ENCODE measurements at places on chromosomes 5 and 9.
A peak's percentile ranks its signal among the peaks of the same experiment; 100 is the strongest.

DNA sequence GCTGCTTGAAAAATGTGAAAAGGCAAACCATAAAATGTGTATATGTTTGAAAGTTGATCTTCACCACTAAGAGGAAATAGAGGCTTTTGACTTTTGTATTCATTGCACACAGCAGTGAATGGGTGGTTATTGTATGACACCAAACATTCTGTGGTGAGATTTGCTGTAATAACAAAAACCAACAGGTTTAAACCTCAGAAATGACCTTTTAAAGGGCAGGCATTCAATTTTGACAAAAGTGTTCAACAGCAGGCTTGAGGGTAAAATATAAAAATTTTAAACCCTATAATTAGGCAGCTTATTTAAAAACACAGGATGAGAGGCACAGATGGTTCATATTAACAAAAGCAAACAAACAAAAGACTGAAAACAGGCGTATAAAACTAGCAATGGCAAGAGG lies 128.1 kb upstream of the NUDT12 start:
- H3K27me3 ChIP-seq: no peaks in the 10 kb centered on the region
- no peak overlapping the region for H3K27ac ChIP-seq
- no peak overlapping the region for H3K4me3 ChIP-seq

DNA sequence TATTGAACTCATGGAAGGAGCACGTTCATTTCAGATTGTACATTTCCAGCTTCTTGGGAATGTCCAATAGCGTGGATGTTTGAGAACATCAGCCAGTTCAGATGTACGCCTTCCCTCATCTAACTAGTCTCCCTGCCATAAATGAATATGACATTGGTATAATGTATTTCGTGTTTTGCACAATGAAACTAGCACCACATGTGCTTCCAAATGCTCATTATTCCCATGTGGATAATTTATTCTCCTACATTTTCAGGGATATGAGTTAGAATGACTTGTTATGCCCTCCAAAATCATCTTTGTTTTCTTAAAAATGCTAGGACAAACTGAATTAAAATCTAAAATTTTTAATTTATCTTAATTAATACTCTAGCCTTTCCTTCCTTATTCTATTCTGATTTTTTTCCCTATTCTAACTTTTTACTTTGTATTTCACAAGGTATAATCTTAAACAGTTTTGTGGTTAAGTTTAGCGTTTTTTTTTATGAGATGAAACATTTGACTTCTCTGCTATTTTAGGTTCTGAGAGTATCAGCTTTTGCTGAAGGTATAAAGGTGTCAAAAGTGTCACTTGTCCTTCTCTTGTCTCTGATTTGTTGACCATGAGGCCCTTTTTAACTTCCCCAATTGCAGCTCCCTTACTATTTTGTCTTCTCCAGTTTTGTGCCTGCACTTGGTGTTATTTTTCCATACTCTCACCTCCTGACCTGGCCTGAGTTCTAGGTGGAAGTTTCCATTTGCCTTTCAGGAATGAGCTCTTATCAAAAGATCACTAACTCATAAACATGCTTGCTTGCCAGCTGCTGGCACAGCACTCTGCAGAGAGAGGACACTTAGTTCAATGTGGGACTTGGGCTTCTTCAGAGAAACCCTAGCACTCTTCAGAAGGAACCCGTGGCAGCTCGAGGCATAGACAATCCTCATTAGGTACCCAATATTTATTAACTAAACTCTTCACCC lies 106.8 kb downstream of the FRMD3 start:
- no peak for DNase-seq
- H3K27me3 ChIP-seq: no peaks in the 10 kb centered on the region

DNA sequence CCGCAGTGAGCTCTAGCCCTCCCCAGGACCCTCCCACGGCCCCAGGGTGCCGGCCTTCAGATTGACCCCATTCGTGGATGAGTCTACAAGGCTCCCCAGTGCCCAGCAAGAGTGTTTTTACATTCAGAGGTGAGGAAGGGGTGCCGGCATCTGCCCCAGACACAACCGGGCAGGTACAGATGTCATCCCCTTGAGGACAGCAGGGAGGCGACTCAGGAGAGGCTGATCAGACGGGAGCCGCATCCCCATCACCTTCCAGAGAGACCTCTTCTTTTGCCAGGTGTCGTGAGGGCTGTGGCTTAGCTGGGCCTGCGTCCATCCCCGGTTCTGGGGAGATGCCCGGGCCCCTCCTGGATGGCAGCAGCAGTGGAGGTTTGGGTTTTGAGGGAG lies 4.3 kb upstream of the LRRC14B start:
- no peak overlapping the region for H3K27ac ChIP-seq
- H3K36me3 ChIP-seq: no peaks in the 10 kb centered on the region
- DNase-seq: no peak
- peaks cover 6% of the 10 kb centered on the region for H3K4me1 ChIP-seq

GRCh38 chr5:10173716-10174115 lies 76.0 kb downstream of the ATPSCKMT start:
- no peak overlapping the region for H3K27ac ChIP-seq
- no peak overlapping the region for H3K4me3 ChIP-seq
- DNase-seq: no peak

GRCh38 chr9:83536332-83536731 lies 1.9 kb downstream of the FRMD3 start:
- peaks cover 49% of the 10 kb centered on the region for H3K27me3 ChIP-seq
- H3K4me3 ChIP-seq: no peak overlapping the region
- no peaks in the 10 kb centered on the region for H3K36me3 ChIP-seq
- H3K4me1 ChIP-seq: peaks cover 19% of the 10 kb centered on the region
- H3K27ac ChIP-seq: no peak overlapping the region

- no peak overlapping the region for H3K4me3 ChIP-seq
- no peaks in the 10 kb centered on the region for H3K36me3 ChIP-seq
- H3K27ac ChIP-seq: no peak overlapping the region
- peaks cover 4% of the 10 kb centered on the region for H3K4me1 ChIP-seq
- no peak for DNase-seq
Measured at GRCh38 chr5:178123094-178123965, 7.5 kb upstream of the RMND5B start.

GRCh38 chr9:137301081-137301947 lies 757 bp downstream of the NRARP start:
- H3K4me3 ChIP-seq: peak overlapping the region; percentile 89
- H3K27ac ChIP-seq: peak overlapping the region; percentile 92
- H3K36me3 ChIP-seq: peaks cover 14% of the 10 kb centered on the region

- DNase-seq: no peak
- no peak overlapping the region for H3K27ac ChIP-seq
- no peaks in the 10 kb centered on the region for H3K27me3 ChIP-seq
Measured at GRCh38 chr9:27073841-27074728, 34.9 kb upstream of the TEK start.

DNA sequence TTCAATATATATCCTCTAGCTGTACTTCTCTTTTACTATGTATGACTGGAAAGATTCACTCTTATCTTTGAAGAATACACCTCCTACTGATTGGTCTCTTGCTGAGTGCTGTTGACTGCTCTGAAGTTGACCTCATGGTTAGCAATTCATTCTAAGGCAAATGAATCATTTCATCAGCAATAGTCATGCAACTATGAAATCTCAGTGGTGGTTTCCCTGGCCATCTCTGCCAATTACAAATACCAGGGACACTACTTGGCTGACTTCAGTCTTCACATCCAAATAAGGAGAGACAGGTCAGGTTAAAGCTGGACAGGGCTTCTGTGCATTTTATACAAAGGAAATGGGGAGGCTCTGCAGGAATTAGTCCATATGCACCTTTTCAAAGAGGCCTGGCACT lies 333.5 kb upstream of the ACTBL2 start:
- DNase-seq: no peak
- no peak overlapping the region for H3K4me3 ChIP-seq
- no peaks in the 10 kb centered on the region for H3K4me1 ChIP-seq

- H3K27me3 ChIP-seq: no peaks in the 10 kb centered on the region
- H3K36me3 ChIP-seq: no peaks in the 10 kb centered on the region
- H3K4me1 ChIP-seq: no peaks in the 10 kb centered on the region
- no peak overlapping the region for H3K4me3 ChIP-seq
Measured at GRCh38 chr5:144582066-144582465, 411.4 kb downstream of the KCTD16 start.

GRCh38 chr5:108003178-108003577 lies 332.4 kb upstream of the EFNA5 start:
- H3K36me3 ChIP-seq: no peaks in the 10 kb centered on the region
- DNase-seq: peak; percentile 60
- no peak overlapping the region for H3K27ac ChIP-seq
- no peaks in the 10 kb centered on the region for H3K27me3 ChIP-seq

- no peak for DNase-seq
- H3K4me1 ChIP-seq: no peaks in the 10 kb centered on the region
- H3K36me3 ChIP-seq: no peaks in the 10 kb centered on the region
- H3K27ac ChIP-seq: no peak overlapping the region
- H3K4me3 ChIP-seq: no peak overlapping the region
Measured at GRCh38 chr9:70784456-70784855, 337.0 kb downstream of the TRPM3 start.

- no peak overlapping the region for H3K4me3 ChIP-seq
- peak overlapping the region; percentile 67 for H3K27ac ChIP-seq
- peaks cover 29% of the 10 kb centered on the region for H3K4me1 ChIP-seq
- no peaks in the 10 kb centered on the region for H3K27me3 ChIP-seq
Measured at GRCh38 chr9:694403-695154, 146.9 kb upstream of the DMRT1 start.

- no peak for DNase-seq
- no peaks in the 10 kb centered on the region for H3K36me3 ChIP-seq
- no peaks in the 10 kb centered on the region for H3K4me1 ChIP-seq
- H3K27me3 ChIP-seq: no peaks in the 10 kb centered on the region
- H3K27ac ChIP-seq: no peak overlapping the region
- no peak overlapping the region for H3K4me3 ChIP-seq
Measured at GRCh38 chr9:117815315-117815714, 111.1 kb downstream of the TLR4 start.

DNA sequence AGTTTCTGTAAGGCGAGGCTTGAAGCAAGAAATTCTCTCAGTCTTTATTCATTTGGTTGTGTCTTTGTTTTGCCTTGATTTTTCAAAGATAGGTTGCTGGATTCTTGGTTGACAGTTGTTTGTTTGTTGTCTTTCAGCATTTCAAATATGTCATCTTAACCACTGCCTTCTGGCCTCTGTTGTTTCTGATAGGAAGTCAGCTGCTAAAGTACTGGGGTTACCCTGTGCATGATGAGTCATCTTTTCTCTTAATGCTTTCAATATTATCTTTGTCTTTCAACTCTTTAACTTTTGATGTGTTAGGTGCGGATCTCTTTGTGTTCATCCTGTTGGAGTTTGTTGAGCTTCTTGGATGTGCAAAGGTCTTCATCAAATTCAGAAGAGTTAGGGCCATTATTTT lies 1571.3 kb downstream of the MAT2B start:
- H3K4me3 ChIP-seq: no peak overlapping the region
- no peak overlapping the region for H3K27ac ChIP-seq
- H3K36me3 ChIP-seq: no peaks in the 10 kb centered on the region
- DNase-seq: no peak

DNA sequence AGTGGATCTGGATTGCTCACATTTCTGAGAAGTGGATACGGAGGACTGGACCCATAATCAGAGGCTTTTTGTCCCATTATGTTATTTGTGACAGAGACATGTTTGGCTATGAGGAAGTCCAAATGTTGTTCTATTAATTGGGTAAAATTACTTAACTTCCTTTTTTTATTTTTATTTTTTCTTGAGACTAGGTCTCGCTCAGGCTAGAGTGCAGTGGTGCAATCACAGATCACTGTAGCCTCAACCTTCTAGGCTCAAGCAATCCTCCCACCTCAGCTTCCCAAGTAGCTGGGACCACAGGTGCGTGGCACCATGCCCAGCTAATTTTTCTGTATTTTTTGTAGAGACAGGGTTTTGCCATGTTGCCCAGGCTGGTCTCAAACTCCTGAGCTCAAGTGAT lies 11.9 kb upstream of the PGGT1B start:
- H3K36me3 ChIP-seq: peaks cover 4% of the 10 kb centered on the region
- no peak overlapping the region for H3K4me3 ChIP-seq
- no peak overlapping the region for H3K27ac ChIP-seq
- H3K27me3 ChIP-seq: no peaks in the 10 kb centered on the region

- H3K4me1 ChIP-seq: no peaks in the 10 kb centered on the region
- no peak overlapping the region for H3K27ac ChIP-seq
Measured at GRCh38 chr9:113482341-113482740, 18.8 kb downstream of the RGS3 start.

DNA sequence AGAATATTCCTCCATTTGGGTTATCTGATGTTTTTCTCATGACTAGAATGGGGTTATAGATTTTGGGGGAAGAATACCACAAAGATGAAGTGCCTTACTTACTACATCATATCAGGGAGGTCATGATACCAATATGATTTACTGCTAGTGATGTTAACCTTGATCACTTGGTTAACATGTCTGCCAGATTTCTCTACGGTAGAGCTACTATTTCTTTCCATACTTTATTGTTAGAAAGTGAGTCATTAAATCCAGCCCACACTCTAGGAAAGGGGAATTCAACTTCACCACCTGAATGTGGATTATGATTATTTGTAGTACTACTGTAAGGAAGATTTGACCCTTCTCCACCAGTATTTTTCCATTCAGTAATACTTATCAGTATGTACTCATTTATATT lies 64.7 kb downstream of the UBE2R2 start:
- no peak for DNase-seq
- H3K27me3 ChIP-seq: no peaks in the 10 kb centered on the region
- H3K36me3 ChIP-seq: no peaks in the 10 kb centered on the region
- H3K4me1 ChIP-seq: no peaks in the 10 kb centered on the region
- H3K4me3 ChIP-seq: no peak overlapping the region

GRCh38 chr9:80928697-80929096 lies 760.6 kb downstream of the TLE1 start:
- no peaks in the 10 kb centered on the region for H3K27me3 ChIP-seq
- DNase-seq: no peak
- H3K4me1 ChIP-seq: no peaks in the 10 kb centered on the region
- H3K27ac ChIP-seq: no peak overlapping the region

DNA sequence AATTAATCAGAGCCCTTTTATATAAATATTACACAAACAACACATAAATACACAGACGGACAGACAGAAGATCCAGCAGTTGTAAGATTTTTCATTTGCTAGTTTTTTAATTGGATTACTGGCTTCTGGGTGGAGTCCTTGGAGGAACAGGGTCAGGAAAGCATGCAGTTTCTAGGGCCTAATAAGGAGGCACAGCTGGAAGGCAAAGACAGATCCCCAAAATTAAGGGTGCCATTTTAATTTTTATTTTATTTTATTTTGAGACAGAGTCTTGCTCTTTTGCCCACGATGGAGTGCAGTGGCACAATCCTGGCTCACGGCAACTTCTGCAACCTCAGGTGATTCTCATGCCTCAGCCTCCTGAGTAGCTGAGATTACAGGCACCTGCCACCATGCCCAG lies 49.5 kb downstream of the PTGS1 start:
- H3K4me3 ChIP-seq: no peak overlapping the region
- no peaks in the 10 kb centered on the region for H3K4me1 ChIP-seq
- H3K27ac ChIP-seq: no peak overlapping the region
- H3K36me3 ChIP-seq: no peaks in the 10 kb centered on the region

GRCh38 chr9:1978941-1979340 lies 36.2 kb upstream of the SMARCA2 start:
- H3K36me3 ChIP-seq: no peaks in the 10 kb centered on the region
- H3K4me3 ChIP-seq: no peak overlapping the region
- H3K27me3 ChIP-seq: no peaks in the 10 kb centered on the region
- no peaks in the 10 kb centered on the region for H3K4me1 ChIP-seq

GRCh38 chr9:125656560-125656959 lies 50.4 kb downstream of the MAPKAP1 start:
- H3K27me3 ChIP-seq: no peaks in the 10 kb centered on the region
- H3K36me3 ChIP-seq: no peaks in the 10 kb centered on the region
- no peak overlapping the region for H3K27ac ChIP-seq
- no peaks in the 10 kb centered on the region for H3K4me1 ChIP-seq
- no peak overlapping the region for H3K4me3 ChIP-seq
- DNase-seq: no peak

- no peak within 1 kb of the TSS for H3K27ac ChIP-seq
- peaks cover 7% of the 10 kb centered on the region for H3K27me3 ChIP-seq
- no peaks in the 10 kb centered on the region for H3K36me3 ChIP-seq
Measured at GRCh38 chr5:141208478-141208877, at the start of gene PCDHB12. Gene PCDHB12 (plus strand): TSS chr5:141208719. CDS start chr5:141208908, 189 bp downstream.
